Nucleus accumbens (tissue), 56 donors: ENCODE measurements at places on chromosomes 7 and 10.

DNA sequence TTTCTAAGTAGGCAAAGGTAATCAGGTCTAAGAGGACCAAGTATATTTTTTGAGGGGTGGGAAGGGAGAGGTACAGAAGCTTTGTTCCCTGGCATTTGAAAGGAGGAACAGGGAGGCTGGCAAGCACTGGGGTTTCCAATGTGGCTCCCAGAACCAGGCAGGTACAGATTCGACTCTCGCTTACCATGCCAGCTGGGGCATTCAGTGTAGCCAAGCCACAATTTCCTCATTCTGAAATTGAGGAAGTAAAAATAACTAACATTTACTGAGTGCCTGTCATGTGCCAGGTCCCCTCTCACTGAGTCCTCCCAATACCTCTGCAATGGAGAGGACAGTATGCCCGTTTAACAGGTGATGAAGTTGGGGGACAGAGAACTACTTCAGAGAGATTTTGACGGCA lies 45.9 kb upstream of the BET1 start:
- DNase-seq: no peak

DNA sequence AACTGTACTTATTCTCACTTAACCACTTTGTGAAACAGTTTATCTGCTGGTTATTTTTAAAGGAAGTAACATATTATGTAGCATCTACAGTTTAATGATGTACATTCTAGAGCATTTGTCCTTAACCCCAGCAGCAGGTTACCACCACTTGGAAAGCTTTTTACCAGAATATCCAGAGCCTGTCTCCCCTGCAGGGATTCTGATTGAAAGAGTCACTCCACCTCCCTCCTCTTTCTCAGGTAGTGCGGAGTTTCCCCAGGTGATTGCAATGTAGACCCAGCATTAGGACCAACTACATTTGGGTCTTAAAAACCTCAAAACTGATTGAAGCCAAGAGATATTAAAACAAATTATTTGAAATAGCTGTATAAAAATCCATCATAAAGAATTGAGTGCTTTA lies 53.1 kb downstream of the NRG3 start:
- no peak for DNase-seq

GRCh38 chr7:51090411-51090810 lies 226.2 kb downstream of the COBL start:
- DNase-seq: no peak

- DNase-seq: no peak
Measured at GRCh38 chr10:79588800-79589199, 21.9 kb upstream of the SFTPA1 start.

- DNase-seq: no peak
Measured at GRCh38 chr7:113267271-113267670, 148.9 kb upstream of the SMIM30 start.

DNA sequence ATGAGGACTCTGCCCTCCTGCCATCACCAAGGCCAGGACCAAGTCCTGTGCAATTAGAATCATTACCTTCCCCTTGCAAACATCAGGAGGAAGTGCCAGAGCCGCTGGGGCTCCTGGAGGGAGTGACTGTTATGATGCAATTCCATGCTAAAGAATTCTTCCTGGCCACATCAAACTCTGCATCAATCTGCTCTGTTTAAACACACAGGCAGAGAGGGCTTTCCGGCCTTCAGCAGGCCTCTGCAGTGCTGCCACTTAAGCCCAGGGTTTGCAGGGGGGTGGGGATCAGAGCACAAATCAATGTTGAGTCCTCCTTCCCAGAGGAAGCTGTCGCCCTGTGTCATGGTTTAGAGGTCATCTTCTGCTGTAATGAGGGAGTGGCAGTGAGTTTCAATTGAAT lies 58.1 kb downstream of the CTBP2 start:
- DNase-seq: no peak

DNA sequence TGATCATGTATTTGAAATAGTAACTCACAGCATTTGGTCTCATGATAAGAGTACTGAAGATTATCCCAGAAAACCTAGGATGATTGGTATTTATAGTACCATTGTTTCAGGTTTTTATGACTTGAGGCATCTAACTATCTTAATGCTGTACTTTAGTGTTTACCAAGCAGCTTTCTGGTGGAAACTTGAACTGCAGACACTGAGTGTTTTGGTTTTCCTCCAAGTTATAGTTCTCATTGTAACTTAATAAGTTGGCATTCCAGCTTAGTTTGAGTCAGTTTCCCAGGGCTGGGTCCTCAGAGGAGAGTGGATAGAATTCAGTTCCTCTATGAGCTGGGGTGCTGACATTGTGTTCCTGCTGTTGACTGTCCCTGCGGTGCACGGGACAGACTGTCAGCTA lies 50.4 kb downstream of the SEC23IP start:
- no peak for DNase-seq

- no peak for DNase-seq
Measured at GRCh38 chr7:70694971-70695794, 436.8 kb upstream of the GALNT17 start.

DNA sequence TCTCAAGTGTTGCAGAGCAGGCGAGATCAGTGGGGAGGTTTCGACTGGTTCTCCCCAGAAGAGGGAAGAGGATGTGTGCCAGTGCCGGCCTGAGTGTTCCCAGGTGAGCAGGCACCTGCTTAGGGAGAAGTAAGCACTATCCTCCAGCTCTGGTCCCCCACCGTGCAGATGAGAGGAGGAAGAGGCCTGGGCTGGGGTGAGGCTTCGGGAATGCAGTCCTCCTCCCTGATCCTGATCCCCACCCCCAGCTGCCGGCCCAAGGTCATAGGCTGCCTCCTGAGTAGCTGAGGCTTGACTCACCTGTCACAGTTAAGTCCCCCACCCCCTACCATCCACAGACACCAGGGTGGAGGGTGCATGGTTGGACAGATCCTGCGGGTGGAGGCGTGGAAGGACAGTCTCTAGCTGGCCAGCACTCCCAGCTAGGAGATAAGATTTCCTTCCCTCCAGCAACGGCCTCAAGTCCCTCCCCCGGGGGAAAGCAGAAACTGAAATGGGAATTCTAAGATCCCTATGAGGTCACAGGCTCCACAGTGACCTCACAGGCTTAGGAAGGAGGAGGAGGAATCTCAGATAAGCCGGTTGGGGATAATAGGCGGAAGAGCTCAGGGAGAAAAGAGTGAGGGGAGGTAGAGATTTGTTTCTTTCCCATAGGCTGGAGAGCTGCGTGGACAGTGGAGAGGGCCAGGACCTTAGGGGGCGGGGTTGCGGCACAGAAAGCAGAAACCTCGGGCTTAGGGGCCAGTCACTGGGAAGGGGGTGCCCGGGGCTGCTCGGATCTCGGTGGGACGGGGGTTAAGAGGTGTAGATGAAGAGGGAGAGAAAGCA lies 1.0 kb downstream of the LRCH4 start:
- no peak for DNase-seq

DNA sequence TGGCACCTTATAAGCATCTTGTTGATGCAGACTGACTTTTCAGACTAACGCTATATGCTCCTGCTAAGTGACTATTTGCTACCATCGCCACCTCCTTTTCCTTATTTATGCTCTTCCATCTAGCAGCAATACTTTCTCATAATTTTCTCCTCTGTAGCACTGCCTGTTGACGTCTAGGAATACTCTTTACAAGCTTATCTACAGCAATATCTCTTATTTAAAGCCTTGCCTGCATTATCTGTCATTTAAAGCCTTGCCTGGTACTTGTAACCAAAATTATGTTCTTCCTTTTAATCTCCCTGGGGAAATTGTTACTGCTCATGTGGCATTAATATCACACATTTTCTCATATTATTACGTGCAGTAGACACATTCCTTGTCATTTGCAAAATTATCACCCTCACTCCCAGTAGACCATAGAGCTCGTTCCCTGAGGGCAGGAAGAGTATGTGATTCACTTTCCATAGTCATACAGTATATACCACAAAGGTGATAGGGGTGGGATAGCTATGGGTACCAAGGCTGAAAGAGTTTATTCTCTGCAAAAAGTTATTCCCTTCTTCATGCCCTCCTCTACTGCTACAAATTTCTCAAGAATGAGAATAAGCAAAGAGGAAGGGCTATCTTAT lies 359.7 kb upstream of the PCDH15 start:
- no peak for DNase-seq

DNA sequence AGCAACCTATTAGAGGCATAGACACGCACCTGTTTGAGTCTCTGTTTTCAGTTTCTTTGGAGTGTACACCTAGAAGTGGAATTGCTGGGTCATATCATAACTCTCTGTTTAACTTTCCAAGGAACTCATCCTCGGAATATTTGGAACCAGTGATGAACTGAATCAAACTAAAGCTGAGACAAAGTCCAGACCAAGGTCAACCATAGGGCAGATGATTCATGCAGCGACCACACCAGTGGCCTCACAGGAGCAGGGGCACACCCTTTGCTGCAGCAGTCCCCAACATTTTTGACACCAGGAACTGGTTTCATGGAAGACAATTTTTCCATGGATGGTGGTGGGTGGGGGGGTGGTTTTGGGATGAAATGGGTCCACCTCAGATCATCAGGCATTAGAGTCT lies 4.9 kb upstream of the OPTN start:
- no peak for DNase-seq

DNA sequence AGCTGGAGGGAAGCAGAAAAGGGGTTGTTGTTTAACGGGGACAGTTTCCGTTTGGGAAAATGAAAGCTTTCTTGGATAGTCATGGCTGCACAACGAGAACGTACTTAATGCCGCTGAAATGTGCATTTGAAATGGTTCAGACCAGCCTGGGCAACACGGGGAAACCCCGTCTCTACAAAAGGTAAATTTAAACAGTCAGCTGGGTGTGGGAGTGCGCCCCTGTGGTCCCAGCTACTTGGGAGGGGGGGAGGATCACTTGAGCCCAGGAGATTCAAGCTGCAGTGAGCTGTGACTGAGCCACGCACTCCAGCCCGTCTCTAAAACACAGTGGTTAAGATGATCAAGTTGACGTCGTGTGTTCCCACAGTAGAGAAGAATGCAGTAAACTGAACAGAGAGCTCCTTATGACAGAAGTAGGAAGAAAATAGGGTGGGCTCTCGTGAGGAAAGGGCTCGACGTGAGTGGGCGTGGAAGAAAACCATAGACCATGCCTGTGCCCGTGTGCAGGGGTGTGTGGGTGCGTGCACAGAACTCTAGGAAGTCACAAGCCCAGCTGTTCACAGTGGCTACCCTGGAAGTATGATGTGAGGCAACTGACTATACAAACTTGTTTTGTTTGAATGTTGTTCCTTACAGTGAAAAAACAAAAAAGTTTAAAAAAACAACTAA lies 4.1 kb upstream of the FUOM start:
- DNase-seq: no peak

DNA sequence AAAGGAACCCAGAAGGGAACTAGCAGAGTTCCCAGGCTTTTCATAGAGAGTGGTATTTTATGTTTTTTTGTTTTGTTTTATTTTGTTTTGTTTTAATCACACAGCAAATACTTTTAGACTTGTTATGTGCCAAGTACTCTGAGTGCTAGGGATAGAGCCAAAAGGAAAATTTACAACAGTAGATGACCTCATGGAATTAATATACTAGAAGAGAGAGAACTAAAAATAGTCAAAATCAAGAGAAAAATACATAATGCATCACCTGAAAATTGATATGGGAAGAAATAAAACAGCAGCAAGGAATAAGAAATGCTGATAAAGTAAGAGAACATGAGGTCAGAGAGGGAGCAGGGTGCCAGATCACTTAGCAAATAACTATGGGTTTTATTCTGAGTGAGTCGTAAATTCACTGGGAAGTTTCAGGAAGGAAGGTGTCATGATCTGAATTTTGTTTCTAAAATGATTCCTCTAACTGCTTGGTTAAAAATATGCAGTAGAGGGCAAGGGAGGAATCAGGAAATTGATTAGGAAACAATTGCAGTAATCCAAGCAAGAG lies 351.0 kb downstream of the ANKRD7 start:
- no peak for DNase-seq

- DNase-seq: no peak
Measured at GRCh38 chr10:79028451-79029010, 40.2 kb upstream of the ZMIZ1 start.

- DNase-seq: no peak
Measured at GRCh38 chr10:96496281-96496925, 17.3 kb downstream of the TLL2 start.

GRCh38 chr10:70293169-70293843 lies 9.5 kb upstream of the NPFFR1 start:
- DNase-seq: no peak

GRCh38 chr7:94697035-94697974 lies 41.4 kb upstream of the SGCE start:
- DNase-seq: no peak

GRCh38 chr10:77248104-77248790 lies 389.4 kb downstream of the KCNMA1 start:
- no peak for DNase-seq

GRCh38 chr7:43761938-43762692 lies 3.6 kb downstream of the BLVRA start:
- no peak for DNase-seq

DNA sequence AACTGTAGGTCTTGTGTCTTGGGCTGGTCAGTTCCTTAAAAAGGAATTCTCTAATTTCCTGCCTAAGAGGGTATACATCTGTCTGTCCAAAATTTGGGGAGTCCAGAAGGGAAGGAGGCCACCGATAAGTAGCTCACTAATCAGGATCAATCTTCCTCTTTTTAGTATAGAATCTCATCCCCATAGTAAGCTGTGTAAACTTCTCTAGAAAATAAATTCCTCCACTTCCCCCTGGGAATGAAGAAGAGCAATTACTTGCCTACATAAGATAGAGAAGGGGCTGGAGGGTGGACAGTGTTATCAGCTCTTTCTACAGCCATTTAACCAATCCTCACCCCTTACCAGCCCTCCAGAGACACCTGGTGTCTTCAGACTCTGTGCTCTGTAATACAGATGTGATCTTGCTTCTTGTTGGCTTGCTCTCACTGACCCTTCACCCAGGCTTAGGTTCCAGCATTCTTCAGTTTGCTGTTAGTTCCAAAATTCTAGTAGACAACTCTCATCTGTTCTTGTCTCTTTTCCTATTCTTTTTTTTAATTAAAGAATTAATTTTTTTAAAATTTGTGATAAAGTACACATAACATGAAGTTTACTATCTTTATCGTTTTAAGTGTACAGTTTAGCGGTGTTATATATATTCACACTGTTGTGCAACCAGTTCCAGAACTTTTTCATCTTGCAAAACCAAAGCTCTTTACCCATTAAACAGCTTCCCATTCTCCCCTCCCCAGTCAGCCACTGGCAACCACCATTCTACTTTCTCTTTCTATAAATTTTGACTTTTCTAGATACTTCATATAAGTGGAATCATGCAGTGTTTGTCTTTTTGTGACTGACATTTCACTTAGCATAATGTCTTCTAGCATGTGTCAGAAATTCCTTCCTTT lies 6.5 kb upstream of the PRKAR2B start:
- DNase-seq: no peak
